ENCODE measurements at places on chromosomes 2 and 18. TPM values are rescaled to one million over a fixed set of nuclear protein-coding genes. Genes with fewer than 3 reads are reported as not detected.

DNA sequence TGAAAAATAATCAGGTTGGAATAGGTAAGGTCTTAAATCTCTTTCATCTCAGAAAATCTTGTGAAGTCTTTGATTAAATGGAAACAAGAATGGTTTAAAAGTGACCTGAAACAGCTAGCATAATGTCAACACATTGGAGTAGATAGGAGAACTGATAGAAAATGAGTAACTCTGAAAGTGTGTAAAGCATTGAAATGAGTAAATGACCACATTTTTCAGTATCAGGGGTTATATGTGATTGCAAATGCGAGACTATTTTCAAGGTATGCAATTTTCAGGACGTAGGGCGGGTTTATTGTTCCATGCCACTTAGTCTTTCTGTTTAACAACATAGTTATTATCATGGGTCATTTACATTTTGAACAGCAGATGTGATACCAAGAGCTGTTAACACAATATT, 1383.2 kb downstream of the LRP1B start:
- no peak overlapping the region for H3K4me3 ChIP-seq
- no peaks in the 10 kb centered on the region for H3K27me3 ChIP-seq
- no peaks in the 10 kb centered on the region for H3K36me3 ChIP-seq
- DNase-seq = no peak

DNA sequence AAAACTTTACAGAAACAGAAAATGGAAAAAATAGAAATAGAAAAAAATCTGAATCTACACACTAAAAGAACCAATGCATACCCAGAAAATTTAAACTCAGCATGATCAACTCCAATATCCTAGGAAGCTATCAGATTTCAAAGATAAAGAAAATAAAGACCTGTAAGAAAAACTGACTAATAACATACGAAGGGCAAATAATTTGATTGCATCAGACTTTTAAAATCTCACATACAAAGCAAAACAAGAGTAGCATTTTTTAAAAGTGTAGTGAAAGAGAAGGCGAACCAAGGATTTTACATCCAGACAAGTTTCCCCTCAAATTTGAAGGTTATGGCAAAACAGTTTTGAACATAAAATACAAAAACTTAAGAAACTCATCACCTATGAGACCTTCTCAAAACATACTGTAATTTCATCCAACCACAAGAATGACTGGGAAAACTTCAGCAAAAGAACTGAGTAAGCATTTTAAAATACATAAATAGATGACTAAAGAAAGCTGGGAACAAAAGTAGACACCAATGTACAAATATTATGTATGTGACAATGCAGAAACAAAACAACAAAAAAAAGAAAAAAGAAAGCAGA, 54.8 kb downstream of the NBAS start:
- no peaks in the 10 kb centered on the region for H3K27me3 ChIP-seq
- peaks cover 7% of the 10 kb centered on the region for H3K4me1 ChIP-seq
- no peak for DNase-seq
- peaks cover 29% of the 10 kb centered on the region for H3K36me3 ChIP-seq

The CCBE1 gene
- not detected for total RNA-seq

The SIX2 gene
- total RNA-seq = not detected
